Dermis blood vessel endothelial cell (primary cell): ENCODE measurements at places on chromosomes 4 and X. TPM values are rescaled to one million over a fixed set of nuclear protein-coding genes. Genes with fewer than 3 reads are reported as not detected.

DNA sequence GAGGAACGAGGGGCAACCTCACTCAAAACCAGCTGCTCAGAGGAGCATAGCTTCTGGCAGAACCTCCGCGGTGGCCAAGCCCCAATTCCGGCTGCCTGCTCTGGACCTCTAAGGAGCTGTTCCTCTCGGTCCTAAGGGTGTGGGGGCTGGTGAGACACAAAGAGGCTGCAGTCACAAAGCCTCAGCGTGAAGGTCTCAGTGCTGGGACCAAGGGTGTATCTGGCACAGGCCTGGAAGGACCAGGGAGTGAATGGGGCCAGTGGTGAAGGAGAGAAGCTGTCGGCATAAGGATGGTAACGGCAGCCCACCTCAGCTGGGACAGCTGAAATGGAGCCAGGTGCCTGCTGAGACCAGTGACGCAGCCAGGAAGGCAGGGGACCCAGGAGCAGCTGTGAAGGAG, 5.3 kb downstream of the PDE6B start:
- no peak for DNase-seq

GRCh38 chr4:123107444-123108252, 185.3 kb upstream of the NUDT6 start:
- no peak for DNase-seq

DNA sequence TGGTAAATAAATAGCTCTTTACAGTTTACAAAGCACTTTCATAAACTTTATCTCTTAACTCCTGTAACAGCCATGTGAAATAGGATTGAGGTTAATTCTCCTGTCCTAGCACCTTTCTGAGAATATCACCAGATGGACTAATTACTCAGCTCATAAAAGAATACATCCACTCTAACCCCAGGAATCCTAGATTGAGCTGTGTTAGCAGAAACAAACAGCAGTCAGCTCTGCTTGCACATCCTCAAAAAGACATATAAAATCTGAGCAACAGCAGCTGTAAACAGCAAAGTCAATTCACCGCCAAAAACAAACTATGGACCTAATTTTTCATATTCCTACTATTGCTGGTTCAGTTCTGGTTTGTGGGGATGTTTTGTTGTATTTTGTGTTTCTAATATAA, 182.8 kb downstream of the QDPR start:
- DNase-seq: no peak

GRCh38 chrX:10399043-10399741, 221.2 kb downstream of the MID1 start:
- no peak for DNase-seq

GRCh38 chrX:154049209-154050112, 29.8 kb upstream of the IRAK1 start:
- DNase-seq: no peak

DNA sequence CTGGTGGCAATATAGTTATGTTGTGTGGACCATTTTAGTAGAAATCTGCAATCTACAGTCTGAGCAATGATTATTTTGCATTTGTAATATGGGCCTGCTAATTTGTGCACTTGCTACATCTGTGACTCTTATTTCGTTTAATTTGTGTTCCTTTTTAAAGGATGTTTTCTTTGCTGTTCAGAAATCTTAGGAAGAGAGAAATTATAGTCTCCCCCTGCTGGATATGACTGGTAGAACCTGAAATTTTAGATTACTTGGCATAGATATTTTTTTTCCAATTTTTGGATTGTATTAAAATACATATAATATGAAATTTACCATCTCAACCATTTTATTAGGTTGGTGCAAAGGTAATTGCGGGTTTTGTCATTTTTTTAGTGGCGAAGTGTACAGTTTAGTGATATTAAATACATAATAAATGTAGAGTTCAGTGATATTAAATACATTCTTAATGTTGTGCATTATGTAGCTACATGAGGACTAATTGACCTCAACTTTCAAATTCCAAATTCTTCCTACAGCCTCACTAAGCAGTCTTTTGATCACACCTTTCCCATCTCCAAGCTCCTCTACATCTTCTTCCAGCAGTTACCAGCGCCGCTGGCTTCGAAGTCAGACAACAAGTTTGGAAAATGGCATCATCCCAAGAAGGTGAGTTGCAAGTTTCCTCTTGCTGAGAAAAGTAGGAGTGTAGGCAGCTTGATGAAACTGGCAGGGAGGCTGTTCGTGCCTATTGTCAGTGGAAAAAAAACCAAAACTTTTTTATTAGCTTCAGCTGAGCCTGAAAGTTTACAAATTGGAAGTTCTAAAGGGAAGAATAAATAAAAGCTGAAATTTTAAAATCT, 82.2 kb downstream of the FNIP2 start:
- peak; percentile 69 for DNase-seq

DNA sequence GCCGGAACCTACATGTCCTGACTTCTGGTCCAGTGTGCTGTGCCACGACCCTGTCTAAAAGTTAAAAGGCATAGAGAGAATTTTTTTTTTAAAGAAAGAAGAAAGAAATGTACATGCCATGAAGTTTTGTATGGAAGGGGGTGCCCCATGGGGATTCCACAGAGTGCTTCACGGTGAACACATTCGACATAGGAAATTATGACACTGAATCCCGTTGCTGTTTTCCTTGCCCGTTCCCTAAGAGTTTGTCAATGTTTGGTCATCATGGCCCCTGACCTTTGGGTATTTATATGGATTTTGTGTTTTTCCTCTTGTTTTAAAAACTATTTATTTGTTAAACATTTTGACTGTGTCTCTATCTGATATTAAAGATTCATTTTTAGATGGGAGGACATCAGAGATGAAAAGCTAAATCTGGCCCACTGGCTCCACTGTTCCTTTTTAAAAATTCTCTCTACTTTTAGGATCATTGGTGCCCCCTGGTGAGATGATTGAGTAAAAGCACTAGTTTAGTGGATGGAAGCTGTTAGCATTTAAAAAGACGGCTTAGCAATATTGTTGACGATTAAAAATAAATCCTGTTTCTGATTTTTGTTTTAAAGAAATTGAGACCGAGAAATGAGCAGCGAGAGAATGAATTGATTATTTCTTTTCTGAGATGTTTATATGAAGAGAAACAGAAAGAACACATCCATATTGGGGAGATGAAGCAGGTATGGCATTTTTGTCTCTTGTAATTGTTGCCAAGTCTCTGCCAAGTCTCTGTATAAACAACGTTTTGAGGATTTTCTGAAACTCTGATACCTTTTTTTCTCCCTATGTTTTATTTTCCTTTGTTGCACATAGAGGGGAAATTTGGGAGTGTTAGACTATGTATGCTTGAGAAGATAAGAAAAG, 75.0 kb downstream of the PTTG2 start:
- peak; percentile 78 for DNase-seq

DNA sequence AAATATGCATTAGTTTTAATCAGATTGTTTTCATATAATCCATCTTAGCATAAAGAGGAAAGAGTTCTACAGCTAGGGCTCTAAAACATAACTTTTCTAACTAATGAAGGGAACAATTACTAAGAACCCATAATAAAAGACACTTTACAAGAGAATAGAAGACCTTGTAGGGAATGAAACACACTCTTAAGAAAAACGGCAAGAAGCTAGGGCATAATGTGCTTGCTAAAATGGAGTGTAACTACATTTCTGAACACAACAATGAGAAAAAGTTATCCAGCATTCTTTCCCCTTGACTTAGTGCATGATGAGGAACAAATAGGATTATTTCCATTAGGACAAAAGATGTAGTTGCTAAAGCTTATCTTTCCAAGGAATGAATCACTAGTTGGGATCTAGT, 54.6 kb downstream of the ARHGAP6 start:
- no peak for DNase-seq

- DNase-seq: no peak
These were observed 55.5 kb upstream of the AFAP1 start for GRCh38 chr4:7995135-7995534.

GRCh38 chr4:141016117-141016798, 117.0 kb downstream of the RNF150 start:
- DNase-seq: no peak

- no peak for DNase-seq
These were observed 3.7 kb downstream of the RS1 start for GRCh38 chrX:18668071-18668835.

The CDKL5 gene
- total RNA-seq: 6.0 and 6.2 TPM in 2 replicates

The MCUB gene
- total RNA-seq: 69.4 and 163 TPM in 2 replicates

The IQSEC2 gene
- total RNA-seq: 1.8 and 3.9 TPM in 2 replicates

DNA sequence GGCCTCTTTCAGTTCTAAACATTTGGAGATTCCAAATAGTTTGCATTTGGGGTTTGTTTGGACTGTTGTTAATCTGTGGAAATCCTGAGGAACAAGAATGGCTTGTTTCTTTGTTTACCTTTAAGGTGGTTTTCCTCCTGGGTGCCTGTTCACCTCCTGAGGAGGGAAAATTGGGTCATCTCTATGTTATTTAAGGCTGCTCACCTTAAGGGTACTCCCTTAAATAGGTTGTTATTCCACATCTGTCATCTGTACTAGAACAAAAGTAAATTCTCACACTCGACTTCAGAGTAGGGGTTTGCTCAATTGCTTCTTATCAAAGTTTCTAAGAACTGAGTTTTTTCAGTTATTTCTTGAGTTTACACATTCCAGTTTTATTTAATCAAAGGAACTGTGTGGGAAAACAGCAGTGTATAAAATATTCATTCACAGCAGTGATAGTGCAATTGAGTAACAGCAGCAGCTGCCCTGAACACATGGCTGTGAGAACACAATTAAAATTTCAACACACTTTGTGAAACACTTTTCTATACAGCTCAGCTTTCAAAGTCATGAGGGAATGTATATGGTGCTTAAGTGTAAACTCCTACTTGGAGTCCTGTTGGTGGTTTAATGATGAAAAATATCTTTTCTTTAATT, 238.5 kb upstream of the PGRMC2 start:
- no peak for DNase-seq

The CXCL8 gene
- 21.0 and 47.1 TPM in 2 replicates for total RNA-seq

The FAM9C gene
- 0.05 TPM in 1 of 2 replicates, not detected in the other for total RNA-seq

DNA sequence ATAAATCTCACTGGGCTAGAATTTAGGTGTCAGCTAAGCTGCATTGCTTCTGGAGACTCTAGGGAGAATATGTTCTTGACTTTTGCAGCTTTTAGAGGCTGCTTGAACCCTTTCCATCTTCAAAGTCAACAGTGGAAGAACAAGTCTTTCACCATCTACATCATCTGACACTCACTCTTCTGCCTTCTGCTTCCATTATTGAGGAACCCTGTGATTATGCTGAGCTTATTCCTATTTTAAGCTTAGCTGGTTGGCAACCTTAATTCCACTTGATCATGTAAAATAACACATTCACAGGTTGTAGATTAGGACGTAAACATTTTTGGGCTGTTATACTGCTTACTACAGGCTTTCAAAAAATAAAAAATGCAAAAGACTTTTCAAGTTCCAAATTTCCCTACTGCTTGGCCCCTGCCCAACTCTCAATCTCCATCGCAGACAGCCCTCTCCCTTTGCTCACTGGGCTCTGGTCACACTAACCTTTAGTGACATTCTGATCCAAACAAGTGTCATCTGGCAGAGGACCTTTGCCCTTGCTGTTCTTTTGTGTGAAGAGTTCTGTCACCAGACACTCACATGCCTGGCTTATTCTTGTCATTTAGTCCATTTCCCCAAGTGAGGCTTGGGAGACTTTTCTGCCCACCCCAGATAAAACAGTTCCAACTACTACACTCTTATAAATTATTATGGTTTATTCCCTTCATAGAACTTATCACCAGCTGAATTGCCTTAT, 1056.0 kb downstream of the STIM2 start:
- no peak for DNase-seq

GRCh38 chr4:73883306-73883705, 14.1 kb downstream of the CXCL1 start:
- DNase-seq: peak; percentile 16

The LANCL3 gene
- 0.34 and 0.51 TPM in 2 replicates for total RNA-seq

- DNase-seq: peak; percentile 70
These were observed 7.8 kb downstream of the GATB start for GRCh38 chr4:151753056-151753455.

DNA sequence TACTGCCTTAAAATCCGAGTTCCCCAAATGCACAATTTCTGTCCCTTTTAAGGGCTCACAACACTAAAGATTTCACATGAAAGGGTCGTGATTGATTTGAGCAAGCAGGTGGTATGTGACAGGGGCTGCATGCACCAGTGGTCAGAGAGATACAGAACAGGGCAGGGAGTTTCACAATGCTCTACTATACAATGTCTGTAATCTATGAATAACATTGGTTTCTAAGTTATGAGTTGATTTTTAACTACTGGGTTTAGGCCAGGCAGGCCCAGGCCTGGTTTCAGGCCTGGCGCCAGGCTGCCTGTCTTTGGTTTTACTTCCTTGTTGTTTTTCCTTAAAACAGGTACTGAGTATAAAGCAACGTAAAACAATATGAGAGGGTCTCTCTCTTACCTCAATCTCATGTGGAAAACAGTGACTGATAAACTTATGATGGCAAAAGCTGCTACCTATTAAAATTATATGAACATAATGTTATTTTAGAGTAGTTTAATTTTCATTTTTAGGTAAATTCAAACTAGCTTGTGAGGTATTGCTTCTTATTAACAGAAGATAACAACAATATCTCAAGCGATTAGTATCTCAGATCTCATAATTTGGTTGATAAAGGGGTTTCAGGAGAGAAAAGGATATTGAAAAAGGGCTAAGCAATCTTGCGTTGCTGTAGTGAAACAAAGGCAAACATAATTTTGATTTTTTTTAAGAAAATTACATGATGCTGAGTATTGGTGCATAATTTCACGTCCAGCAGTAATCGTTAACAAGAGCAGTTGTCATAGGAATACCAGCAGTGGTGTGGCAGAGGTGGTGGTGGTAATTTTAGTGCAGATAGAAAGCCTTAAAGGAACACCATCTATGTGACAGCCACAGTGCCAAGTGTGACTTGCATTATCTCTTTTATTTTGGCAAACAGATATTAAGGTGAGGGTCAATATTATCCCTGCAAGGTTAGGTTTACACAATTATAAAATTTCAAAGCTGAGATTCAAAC, 944.4 kb upstream of the GRID2 start:
- DNase-seq: no peak

GRCh38 chr4:48175328-48175727, 41.3 kb upstream of the TXK start:
- DNase-seq: no peak

DNA sequence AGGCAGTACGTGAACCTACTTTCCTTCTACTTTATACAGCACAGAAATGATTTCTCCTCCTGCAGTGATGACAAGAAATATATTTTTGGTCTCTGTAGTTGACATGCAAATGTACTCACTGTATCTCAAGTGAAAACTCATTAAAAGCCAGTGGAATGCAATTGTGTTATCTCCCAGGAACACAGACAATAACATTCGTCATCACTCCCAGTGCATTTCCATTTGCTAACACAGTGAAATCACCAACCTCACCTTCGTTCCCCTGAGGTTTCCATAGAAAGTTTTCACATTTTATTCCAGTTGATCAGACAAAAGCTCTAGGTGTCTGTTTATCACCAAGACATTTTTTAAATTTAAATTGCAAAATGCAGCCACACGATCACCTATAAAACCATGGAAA, 2.5 kb upstream of the SPANXD start:
- no peak for DNase-seq

DNA sequence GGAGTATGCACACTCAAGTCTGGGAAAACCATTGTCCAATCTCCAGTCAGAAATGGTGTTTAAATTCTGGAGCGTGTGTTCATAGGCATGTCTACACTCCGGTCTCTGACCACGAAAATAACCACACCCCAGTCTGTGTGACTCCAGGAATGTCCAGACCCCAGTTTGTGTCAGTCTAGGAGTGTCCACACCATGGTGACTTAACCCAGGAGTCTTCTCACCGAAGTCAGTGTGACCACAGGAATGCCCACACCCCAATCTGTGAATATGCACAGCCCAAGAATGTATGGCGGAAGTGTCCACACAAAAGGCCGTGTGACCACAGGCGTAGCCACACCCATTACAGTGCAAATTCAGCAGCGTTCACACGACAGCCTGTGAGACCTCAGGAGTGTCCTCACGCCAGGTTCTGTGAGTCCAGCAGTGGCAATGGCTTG, 11.4 kb downstream of the FTSJ1 start:
- no peak for DNase-seq
